GM19239 (cell line): ENCODE measurements at places on chromosomes 6 and 20.
A peak's percentile ranks its signal among the peaks of the same experiment; 100 is the strongest.

DNA sequence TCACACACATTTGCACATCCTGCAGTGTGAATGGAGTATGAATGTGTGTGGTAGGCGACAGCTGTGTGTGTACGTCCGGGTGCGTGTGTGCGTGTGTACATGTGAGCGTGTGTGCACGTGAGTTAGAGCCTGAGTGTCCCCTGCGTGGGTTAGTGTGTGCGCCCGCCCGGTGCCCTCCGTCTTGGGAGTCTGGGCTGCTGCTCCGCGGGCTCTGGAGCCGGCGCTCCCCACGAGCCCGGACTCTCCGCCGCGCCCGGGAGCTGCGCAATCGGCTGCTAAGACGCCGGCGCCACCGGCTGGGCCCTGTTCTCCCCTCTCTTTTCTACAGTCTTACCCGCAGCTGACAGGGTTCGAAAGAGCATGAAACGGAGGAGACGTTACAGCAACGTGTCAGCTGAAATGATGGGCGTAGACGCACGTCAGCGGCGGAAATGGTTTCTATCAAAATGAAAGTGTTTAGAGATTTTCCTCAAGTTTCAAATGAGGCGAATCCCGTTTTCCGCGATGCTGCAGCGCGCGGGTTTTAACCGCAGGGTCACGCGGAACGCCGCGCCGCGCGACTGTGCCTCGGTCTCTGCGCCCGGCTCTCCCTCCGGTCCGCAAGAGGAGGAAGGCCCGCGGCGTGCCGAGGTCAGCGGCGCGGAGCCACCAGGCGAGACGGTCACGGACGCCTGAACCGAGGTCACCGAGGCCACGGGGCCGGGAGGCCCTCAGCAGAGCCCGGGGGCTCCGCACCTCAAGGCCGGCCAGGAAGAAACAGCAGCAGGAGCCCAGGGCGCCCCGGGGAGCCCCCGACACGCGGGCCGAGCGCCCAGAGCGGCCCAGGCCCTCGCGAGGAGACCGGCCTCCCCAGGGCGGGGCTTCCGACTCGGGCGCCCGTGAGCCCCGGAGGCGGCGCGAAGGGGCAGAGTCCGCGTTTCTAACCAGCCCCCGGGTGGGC lies 95.3 kb upstream of the BHLHE23 start:
- DNase-seq, result peak; percentile 87

- DNase-seq, result no peak
Measured at GRCh38 chr20:46563170-46563859, 12.9 kb upstream of the OCSTAMP start.

DNA sequence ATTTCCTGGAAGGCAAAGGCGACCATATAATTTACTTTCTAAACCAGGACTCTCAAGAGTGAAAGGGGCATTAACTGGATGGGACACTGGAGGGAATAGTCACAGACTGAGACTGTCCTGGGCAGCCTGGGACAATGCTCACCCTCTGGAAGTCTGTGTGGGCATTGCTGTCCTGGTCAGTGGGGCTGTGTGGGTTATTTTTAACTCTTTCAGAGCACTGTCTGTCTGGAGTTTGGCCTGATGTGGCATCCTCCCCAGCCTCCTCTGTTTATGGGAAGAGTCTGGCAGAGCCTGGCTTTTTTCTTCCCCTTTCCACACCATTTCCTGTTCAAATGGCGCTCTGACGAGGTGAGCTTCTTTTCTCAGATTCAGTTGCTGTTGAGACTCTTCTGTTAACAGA lies 11.7 kb downstream of the DAAM2 start:
- no peak for DNase-seq

DNA sequence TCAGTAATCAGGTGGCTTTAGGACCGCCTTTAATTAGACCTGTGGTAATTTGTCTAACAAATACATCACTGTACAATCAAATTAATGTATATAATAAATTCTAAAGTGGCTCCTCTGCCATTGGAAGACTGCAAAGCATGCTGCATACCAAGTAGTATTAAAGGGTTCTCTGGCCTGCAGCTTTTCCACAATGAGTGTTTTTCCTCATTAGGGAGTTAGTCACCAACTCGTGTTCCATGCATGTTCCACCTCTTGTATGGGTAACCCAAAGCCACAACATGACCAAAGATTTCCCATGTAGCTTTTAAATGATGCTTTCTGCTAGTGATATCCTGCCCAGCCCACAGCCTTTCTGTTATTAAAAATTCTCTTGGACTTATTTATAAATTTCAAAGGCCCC lies 218.7 kb downstream of the FUT9 start:
- DNase-seq, result no peak

GRCh38 chr6:138907167-138907566 lies 80.9 kb downstream of the REPS1 start:
- DNase-seq, result no peak

DNA sequence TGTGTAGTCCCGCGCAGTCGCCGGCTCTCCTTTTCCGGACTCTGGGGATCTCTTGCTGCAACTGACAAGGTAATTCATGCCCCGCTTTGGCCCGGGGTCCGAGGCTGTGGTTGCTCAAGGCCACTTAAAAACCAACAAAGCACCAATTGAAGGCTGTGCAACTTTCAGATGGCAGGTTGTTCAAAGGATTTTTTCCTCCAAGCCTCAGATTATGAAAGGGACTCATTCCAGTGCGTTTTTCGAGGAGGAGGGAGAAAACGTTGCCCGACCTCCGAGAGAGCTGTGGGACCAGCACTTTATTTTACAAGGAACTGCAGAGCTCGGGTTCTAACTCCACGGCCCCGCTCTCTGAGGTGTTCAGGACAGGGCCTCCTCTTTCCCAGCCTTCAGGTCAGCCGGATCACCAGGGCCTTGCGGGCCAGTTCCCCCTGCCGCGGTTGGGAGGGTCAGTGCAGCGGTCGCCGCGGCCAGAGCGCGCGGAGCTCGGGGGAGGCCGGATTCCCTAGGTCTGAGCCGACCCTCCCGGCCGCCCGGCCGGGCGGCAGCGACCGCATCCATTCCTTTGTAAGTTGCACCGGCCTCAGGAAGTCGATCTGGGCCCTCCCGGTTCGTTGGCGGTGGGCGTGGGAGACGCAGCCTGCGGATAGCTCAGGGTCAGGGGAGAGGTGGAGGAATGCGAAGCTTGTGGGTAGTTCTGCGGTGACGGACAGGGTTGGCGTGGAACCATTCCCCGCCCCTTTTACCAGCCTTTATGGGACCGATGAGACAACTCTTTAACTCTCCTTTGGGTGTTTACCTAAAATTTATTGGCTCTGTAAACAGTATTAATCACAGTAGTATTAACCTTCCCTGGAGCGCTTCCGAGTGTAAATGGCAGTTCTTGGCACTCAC lies 1.6 kb downstream of the UTRN start:
- no peak for DNase-seq

GRCh38 chr6:170584954-170585498 lies 589 bp upstream of the PDCD2 start:
- DNase-seq, result no peak

DNA sequence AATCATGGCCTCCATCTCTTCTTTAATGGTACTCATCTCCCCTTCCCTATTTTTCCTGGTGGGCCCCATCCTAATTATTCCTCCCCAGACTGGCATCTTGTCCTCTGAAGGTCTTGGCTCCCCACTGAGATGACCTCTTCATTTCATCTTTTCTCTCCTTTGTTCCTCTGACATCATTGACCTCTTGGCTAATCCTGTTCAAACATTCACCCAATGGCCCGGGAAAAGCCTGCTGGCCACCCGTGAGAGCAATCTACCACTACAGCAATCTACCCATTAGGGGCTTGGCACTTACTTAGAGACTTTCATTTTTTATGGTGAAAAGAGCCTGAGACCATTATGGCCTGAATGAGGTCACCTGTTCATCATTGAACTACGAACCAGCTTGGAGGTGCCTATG lies 130.8 kb downstream of the DNAH8 start:
- DNase-seq, result no peak

DNA sequence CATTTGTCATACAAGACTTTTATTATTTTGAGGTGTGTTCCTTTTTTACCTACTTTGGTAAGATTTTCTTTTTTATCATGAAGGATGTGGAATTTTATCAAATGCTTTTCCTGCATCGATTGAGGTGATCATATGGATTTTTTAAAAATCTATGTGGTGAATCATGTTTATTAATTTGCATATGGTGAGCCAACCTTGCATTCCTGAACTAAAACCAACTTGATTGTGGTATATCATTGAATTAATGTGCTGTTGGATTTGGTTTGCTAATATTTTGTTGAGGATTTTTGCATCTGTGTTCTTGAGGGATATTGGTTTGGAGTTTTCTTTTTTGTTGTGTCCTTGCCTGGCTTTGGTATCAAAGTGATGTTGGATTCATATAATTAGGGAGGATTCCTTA lies 848.1 kb upstream of the EYS start:
- no peak for DNase-seq
